COR-L47 (cell line): ENCODE measurements at places on chromosomes 5 and 9.
A peak's percentile ranks its signal among the peaks of the same experiment; 100 is the strongest.

GRCh38 chr9:13459071-13459470 is 179.6 kb upstream of the MPDZ start:
- no peak for DNase-seq

- no peak for DNase-seq
Measured at GRCh38 chr9:98159301-98159700, 33.1 kb downstream of the CORO2A start.

- no peak for DNase-seq
Measured at GRCh38 chr9:114694146-114694545, 12.2 kb upstream of the TEX48 start.

GRCh38 chr9:116323571-116323970 is 170.0 kb downstream of the PAPPA start:
- DNase-seq, result peak; percentile 47

DNA sequence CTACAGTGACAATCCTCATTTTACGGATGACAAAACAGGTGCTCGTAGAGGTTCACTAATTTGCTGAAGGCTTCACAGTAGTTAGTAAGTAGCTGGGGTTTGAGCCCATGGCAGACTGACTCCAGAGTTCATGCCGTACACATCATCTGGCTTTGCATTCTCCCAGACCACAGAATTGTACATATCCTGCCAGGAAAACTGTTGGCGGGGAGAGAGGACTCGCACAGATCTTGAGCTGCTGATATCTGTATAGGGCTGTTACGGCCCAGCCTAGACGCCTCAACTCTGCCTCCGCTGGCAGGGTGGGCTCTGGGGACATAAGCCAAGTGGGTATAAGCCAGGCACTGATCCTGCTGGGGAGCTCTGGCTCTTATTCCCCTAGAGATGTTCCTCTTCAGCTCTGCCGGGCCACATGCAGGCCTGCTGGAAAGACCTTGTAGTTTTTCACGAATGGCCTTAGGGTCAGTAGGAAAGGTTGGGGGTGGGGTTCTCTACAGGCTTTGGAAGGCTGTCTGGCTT is 16.3 kb downstream of the LARP1 start:
- DNase-seq, result no peak
